ENCODE measurements at places on chromosomes 3 and 15.

DNA sequence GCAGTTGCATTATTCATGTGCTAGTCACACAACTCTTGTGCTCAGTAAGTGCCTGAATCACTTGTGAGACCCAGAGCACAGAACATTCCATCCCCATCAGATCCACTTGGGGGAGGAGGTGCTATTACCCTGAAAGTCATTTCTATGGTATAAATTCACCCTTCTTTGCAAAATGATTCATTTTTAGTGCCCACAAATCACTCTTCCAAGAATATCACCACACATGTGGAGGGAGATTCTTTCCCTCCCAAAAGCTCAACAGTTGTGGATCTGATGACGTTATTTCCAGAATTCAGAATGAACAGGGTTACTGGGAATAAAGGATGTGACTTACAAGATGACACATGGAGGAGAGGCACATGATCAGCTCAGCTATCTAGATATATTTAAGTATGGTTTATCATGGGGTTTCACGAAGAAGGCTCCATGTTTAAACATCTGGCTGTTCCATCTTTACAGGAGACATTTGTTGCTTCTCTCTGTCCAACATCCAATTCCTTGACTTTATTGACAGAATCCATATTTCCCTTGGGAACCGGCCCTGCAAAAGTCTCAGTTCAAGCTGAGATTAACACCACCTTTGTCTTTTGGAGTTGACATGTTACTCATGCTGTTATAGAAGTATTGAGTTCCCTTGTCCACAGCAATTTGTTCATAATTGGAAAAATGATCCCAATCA lies 214.2 kb upstream of the PROK2 start:
- no peak for DNase-seq

DNA sequence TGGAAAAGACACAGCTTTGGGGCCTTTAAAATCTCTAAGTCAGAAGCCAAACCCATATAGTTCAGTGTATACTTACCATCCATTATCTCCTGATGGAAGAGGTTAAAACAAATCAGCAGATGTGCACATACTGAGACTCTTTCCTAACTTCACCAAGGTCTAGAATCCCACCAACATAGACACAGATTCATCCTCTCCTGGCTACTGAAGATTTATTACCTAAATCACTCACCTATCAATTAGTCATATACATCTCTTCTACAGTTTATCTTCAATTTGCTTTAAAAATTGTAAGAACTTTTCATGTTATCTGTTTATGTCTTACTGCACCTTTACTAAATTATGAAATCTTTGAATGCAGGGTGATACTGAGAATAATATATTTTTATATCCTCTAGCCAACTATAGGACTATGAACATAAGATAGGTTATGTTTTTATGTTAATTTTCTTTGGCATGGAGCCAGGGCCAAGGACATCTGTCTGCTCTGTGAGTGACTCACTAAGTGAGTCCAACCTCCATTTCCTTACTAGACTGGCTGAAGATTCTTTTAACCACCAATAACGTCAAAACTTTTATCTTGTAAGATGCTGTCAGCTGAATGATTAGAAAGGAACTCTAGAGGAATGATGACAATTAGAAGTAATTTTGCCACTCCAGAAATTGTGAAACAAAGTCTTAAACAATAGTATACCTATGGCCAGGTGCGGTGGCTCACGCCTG lies 397.6 kb downstream of the FOXP1 start:
- DNase-seq, result no peak

DNA sequence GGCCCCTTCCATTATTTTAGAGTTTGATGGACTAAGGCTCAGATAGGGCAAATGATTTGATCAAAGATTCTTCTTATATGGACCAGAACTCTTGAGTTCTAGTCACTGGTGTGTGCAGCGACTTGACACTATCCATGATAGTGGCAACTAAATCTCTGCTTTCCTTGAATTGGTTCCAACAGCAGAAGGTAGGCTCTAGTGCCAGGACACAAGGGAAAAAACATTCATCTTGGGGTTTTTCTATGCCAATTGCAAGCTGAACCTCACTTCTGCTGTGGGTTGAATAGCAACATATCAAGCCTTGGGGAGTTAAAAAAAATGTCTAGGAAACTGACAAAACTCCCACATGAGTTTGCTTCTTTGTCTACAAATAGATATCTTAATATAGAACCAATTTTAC lies 35.1 kb downstream of the CTXND1 start:
- no peak for DNase-seq

DNA sequence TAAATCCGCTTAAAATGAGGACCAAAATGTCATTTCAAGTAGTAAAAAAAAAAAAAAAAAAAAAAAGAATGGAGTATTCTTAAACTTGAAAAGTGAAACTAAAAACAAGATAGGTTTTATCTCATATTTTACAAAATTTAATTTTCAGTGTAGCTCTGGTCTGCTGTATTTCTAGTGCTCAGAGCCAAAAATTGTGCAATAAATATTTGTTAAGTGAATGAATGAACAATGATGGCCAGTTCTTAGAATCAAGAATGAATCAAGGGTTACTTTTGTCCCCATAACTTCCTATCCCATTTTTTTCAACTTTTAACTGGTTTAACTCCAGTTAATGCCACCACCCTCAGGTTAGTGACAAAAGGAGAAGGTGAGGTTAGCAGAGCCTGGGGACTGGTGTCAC lies 214.4 kb downstream of the ABHD5 start:
- DNase-seq, result no peak

GRCh38 chr3:154089421-154090420 lies 31.5 kb upstream of the ARHGEF26 start:
- DNase-seq, result no peak

DNA sequence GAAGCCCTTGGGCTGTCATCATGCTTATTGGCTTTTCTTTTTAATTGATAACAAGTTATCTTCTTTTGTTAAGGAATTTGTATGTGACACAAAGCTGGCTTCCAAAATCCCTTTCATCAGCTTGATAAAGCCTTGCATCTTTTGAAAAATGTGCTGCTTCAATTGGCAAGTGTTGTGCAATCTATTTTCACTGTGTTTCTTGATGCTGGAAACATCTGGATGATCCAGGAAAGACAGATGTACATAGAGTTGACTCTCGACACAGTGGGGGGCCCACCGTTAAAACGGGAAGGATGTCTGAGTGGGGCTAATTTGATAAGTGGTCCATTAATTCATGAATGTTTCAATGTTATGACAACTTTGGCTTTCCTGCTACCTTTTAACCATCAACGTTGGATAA lies 158.3 kb upstream of the WNT5A start:
- no peak for DNase-seq

GRCh38 chr3:129591932-129592331 lies 14.5 kb downstream of the PLXND1 start:
- no peak for DNase-seq

GRCh38 chr3:10277115-10277625 lies 15.6 kb downstream of the GHRL start:
- no peak for DNase-seq

DNA sequence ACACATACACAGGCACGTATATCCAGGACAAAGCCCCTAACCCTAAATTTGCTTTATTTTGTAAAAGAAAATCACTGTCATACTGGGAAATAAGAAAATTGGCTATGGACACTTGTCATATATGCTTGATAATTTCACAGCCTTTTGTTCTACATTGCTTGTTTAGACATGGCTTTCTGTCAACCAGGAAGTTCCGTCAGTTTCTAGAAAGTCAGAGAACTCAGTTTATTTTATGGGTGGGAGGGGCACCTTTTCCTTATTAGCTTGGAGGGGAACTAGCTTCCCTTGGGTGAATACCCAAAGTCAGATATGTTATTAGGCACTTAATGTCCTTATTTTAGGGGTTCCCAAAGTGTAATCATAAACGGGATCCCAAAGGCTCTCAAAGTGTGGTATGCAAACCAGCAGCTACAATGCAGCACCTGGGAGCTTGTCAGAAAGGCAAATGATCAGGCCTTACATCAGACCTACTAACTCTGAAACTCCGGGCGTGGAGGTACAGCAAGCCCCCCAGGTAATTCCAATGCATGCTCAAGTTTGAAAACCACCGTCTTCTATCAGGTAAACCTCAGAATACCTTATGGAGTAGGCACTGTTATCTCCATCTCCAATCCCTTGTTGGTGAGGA lies 50.1 kb downstream of the CADPS start:
- DNase-seq, result no peak

GRCh38 chr3:89239774-89240173 lies 132.4 kb downstream of the EPHA3 start:
- DNase-seq, result no peak

GRCh38 chr15:74384881-74385643 lies 17.6 kb upstream of the CYP11A1 start:
- no peak for DNase-seq

- DNase-seq, result no peak
These were observed 2.9 kb downstream of the GHRL start for GRCh38 chr3:10289787-10290355.

- no peak for DNase-seq
These were observed 31.9 kb downstream of the SLMAP start for GRCh38 chr3:57787867-57788623.

GRCh38 chr15:43270676-43271306 lies 4.1 kb upstream of the TGM5 start:
- DNase-seq, result no peak

DNA sequence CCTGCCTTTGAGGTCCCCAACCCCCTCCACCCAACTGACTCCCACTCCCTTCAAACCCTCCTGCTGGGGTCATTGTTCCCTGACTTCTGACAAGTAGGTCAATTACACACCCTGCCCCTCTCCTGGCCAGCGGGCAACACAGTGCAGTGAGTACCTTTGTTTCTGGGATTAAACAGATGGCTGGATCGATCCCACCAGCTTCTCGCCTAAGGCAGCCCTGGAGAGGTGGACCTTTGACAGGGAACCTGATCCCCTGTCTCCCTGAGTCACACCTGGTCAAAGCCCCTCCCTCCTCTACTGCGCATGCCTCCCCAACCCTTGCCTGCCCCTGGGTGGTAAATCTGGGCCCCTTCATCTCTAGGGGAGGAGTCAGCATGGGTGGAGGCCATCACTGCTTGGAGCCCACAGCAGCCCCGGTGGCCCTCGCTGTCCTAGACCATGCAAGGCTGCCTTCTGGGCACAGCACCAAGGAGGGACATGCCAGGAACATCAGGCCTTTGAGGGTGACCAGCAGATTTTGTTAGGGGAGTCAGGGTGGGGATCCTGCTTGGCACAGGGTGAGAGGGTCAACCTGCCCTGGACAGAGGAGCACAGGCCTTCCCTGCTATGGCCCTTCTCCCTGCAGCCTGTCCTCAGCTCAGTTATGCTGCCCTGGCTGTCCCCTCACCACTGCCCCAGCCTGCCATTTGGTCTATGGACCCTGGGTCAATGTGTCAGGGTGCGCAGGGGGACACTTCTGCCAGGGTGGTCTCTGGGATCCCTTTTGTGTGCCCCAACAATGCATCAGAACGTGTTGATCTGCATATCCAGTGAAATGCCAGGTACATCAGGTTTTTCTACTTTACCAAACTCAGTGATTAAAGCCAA lies 9.8 kb upstream of the PRR23E start:
- DNase-seq, result no peak

- no peak for DNase-seq
These were observed 938 bp downstream of the DZIP3 start for GRCh38 chr3:108590460-108590859.

GRCh38 chr15:88467935-88468528 lies 524 bp downstream of the MRPS11 start:
- DNase-seq, result no peak

- no peak for DNase-seq
These were observed 4.8 kb downstream of the CX3CR1 start for GRCh38 chr3:39275052-39275451.

DNA sequence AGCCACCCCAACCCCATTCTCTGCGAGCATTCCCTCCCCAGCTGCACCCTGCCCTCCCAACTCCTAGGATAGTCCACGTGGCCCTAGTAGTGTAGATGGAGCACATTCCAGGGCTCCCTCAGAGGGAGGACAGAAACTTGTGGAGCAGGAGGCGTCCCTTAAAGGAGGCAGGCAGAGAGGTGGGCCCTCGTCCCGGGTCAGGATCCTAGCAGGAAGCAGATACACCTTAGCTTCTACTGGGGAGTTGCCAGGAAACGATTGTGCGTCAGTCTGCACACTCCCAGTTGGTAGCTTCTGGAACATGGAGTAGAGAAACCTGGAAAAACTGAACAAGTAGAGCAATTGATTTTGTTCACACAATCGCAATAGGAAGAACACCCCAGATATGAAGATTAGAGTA lies 43.9 kb upstream of the KLHL25 start:
- no peak for DNase-seq

DNA sequence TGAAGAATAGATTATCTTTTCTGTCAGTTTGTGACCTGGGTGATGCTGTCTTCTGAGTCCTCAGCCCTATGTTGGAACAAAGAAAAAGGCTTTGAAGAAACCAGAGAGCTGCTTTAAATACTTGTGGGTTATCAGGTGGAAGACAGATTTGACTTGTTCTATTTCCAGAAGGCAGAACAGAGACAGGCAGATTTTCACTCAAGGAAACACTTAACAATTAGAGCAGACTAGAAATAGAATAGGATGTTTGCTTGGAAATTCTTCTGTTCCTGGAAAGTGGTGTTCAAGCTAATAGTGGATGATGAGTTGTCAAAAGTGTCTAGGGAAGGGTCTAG lies 219.4 kb downstream of the UBE2E2 start:
- DNase-seq, result no peak

- DNase-seq, result no peak
These were observed 77.5 kb downstream of the CHSY1 start for GRCh38 chr15:101174152-101174920.

DNA sequence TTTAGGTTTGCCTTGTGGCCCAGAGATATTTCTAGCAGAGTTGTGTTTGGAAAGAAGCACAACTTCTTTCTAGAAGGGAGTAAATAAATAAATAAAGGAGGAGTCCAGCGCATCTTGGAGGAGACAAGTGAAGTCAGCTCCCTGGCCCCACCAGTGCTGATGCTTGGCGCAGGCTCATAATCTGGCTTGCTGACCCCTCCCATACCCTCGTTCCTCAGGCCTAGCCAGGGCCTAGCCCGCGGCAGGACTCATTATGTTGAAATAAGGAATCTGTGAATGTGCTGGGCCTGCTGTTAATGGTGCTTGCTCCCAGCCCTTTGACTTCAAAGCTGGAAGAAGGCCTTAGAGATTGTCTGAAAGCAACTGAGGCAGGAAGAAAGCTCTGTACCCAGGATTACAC lies 3.1 kb downstream of the ZNF710 start:
- DNase-seq, result no peak

DNA sequence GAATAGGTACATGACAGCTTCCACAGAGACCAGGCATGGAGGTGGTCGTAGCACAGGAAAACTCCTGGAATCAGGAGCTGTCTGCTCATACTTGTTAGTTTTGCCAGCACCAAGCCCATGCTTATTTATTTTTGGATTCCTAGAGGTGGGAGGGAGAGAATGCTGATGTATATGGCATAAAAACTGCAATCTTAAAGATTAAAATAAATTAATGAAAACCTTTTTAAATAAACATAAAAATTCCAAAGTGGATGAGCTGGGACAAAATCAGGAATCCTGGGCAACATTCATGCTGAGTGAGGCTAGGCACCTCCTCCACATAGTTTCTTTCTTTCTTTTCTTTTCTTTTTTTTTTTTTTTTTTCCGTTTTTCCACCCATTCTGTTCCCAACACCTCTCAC lies 14.3 kb upstream of the BCL6 start:
- DNase-seq, result no peak

GRCh38 chr3:151265866-151266265 lies 12.5 kb downstream of the P2RY14 start:
- no peak for DNase-seq

- no peak for DNase-seq
These were observed 161.8 kb downstream of the SNRK start for GRCh38 chr3:43448098-43448497.

- DNase-seq, result no peak
These were observed 644 bp upstream of the NGLY1 start for GRCh38 chr3:25783661-25784512.

- no peak for DNase-seq
These were observed 231.2 kb downstream of the BBX start for GRCh38 chr3:107753976-107754375.

Data from stimulated activated CD8-positive, alpha-beta memory T cell treated with anti-CD3 and anti-CD28 coated beads, Interleukin-15, amount 100 ng/mL, for 4 hours (primary cell).